ENCODE measurements at places on chromosomes 5 and 9.

GRCh38 chr5:53603009-53603687 lies 42.7 kb downstream of the NDUFS4 start:
- DNase-seq: no peak

- DNase-seq: no peak
Measured at GRCh38 chr9:111107141-111107540, 68.9 kb upstream of the LPAR1 start.

GRCh38 chr9:127159325-127159801 lies 36.9 kb upstream of the ANGPTL2 start:
- DNase-seq: peak; percentile 8

DNA sequence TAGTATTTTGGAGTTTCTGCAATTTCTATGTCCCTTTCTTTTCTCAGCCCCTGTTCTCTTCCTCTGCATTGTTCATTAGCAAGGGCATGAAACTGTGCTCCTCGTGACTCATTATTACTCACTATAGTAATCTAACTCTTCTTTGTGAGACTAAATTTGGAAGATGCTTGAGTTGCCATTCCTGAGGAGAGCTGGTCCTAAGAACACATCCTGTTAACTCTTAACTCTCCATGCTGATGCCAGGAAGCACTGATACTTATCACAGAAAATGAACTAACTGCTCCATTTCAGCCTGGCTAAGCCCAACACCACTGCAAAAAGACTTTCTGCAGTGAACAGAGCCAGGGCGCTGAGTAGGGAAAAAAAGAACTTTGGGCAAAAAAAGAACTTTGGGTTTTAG lies 10.6 kb upstream of the CSNK1A1 start:
- no peak for DNase-seq

DNA sequence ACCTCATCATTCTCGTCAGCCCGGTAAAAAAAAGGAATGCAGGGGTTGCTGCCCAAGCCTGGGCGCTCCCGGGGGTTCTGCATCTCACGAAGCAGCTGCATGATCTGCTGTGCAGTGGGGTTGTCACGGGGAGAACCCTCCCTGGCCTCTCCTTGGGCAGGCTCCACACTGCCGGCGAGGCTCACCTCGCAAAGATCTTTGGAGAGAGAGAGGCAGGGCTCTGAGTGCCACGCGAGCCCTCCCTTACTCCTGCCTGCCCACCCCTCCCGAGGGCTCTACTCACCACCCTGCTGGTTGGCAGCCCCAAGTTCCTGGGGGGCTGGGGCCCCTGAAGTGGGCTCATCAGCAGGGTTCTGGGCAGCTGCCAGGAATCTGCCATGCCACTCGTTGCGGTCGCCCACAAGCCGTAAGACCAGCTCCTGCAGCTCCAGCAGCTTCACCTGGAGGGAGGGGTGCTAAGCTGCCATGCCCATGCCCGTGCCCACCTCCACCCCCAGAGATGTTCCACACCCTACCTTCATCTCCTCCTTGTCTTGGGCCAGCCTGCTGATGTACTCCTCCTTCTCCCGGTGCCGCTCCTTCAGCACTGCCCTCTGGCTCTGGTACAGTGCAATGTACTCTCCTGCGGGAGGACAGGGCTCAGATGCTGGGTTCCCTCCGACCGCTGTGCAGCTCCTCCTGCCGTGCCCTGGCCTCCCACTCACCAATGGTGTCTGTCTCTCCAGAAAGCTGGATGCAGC lies 18.6 kb downstream of the GOLGA2 start:
- DNase-seq: no peak
